ENCODE measurements at places on chromosomes 5 and 9.

- no peak for DNase-seq
These were observed 251.9 kb downstream of the MAT2B start for GRCh38 chr5:163757344-163757743.

- DNase-seq = no peak
These were observed 255.7 kb downstream of the AOPEP start for GRCh38 chr9:94982211-94982610.

- no peak for DNase-seq
These were observed 52.9 kb upstream of the APC start for GRCh38 chr5:112684737-112685136.

- DNase-seq = no peak
These were observed 406.0 kb upstream of the DMAC1 start for GRCh38 chr9:8205576-8205975.

GRCh38 chr5:80466669-80467485 is 21.0 kb upstream of the FAM151B start:
- no peak for DNase-seq

- no peak for DNase-seq
These were observed 76.7 kb upstream of the IER5L start for GRCh38 chr9:129254566-129255287.

- no peak for DNase-seq
These were observed 153.7 kb upstream of the DAPK1 start for GRCh38 chr9:87343816-87344430.

GRCh38 chr9:15203581-15203980 is 103.4 kb downstream of the TTC39B start:
- no peak for DNase-seq

DNA sequence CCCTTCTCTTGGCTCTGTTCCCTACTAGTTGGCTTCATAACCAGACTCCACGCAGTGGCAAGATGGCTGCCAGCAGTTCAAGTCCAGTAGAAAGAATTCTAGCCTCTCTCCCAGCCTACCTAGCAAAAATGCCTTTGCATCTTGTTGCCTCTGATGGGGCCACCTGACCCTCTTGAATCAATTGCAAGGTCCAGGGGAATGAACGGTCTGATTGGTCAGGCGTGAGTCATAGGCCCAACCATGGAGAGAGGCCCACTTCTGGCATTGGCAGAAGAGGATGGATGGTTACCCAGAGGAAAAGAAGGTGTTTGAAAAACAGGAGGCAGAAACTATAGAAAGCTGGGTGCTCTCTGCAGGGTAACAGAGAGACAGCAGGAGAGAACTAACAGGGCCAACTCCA is 622.6 kb downstream of the CCDC171 start:
- DNase-seq = no peak

DNA sequence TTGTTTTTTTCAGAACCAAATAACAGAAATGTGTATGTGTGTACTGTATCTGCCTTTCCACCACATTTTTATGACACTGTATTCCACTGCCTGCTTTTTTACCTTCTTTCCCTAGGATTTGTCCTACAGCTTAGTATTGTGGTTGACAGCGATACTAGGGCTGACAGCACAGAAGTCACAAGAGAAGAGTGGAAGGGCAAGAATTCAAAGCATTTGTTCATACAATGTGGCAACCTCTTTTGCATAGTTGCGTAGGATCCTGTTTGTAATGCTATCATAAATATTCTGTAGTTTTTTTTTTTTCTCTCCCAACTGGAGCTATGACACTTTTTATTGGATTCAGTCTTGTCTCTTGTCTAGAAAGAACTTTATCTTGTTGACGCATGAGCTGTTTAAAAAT is 5.6 kb upstream of the BNIP1 start:
- no peak for DNase-seq

- no peak for DNase-seq
These were observed 2.6 kb upstream of the AFAP1L1 start for GRCh38 chr5:149268928-149269557.

- DNase-seq = no peak
These were observed 128.0 kb downstream of the FANCC start for GRCh38 chr9:95189251-95190098.

DNA sequence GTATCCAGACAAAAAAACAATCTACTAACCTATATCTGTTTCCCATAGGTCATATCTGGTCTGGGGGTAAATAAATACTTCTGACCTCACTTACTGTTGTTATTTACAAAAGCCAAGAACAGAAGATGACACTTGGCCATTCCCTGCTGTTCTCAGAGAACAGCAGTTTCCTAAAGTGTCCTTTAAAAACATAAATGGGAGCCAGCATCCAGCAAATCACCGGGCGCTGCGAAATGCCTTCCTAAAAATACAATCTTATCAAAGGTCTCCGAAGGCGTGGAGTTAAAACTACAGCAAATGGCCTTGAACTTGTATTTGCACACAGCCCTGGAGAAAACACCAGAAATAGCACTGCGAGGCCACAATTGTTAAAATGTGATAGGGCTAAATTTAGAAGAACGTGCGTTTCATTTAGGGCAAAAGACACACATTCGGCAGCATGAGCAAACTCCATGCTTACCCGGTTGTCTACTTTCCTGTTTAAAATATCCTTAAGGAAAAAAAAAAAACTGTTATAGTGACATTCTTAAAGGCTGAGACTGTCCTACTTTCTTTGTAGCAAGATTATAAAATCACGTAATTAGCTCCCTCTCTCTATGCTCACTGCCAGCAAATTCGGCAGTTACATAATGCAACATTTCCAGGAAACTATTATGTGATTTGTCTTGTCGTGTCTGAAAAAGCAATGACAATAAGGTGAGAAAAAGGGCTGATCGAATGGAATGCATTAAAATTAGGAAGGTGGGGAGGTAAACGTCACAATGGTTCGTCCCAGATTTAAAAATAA is 1.5 kb downstream of the NFIL3 start:
- DNase-seq = no peak

- no peak for DNase-seq
These were observed 172.7 kb upstream of the KLF9 start for GRCh38 chr9:70587201-70587600.

- no peak for DNase-seq
These were observed 11.5 kb downstream of the GPR150 start for GRCh38 chr5:95631255-95631958.

DNA sequence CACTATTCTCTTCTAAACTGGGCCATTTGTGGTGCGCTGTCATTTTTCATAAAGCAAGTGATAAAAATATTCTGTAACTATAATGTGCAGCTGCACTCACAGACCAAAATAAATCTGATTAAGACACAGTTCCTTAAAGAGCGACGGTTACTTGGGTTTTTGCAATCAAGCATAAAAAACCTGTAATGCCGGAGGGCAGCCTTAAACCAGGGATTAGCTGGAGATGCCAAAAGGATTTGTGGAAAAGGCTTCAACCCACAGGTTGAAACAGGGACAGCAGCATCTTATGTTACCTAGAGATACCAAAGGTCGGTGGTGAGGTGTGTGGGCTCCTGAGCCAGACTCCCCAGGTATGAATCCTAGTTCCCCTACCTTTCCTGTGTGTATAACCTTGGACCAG is 49.3 kb downstream of the CTNND2 start:
- no peak for DNase-seq

GRCh38 chr9:107492381-107492970 is 2.9 kb upstream of the KLF4 start:
- no peak for DNase-seq
